ENCODE measurements at places on chromosomes 7 and 10.
A peak's percentile ranks its signal among the peaks of the same experiment; 100 is the strongest.

DNA sequence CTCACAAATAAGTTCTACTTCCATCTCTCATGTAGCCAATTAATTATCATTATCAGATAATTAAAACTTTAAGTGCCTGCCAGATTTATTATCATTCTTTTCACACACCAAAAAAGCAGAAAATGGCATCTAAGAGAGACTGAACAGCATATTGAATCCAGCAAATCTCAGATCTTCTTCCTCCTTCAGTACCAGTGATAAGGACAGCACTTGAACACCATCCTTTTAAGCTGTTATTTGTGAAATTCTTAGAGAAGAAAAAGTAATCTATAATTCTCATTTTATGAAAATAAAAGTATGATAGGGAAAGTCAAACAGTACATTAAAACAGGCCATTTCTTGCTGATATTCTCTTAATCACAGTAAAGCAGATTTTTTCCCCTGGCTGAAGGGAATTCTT is 104.5 kb downstream of the ELAPOR2 start:
- no peak for DNase-seq

DNA sequence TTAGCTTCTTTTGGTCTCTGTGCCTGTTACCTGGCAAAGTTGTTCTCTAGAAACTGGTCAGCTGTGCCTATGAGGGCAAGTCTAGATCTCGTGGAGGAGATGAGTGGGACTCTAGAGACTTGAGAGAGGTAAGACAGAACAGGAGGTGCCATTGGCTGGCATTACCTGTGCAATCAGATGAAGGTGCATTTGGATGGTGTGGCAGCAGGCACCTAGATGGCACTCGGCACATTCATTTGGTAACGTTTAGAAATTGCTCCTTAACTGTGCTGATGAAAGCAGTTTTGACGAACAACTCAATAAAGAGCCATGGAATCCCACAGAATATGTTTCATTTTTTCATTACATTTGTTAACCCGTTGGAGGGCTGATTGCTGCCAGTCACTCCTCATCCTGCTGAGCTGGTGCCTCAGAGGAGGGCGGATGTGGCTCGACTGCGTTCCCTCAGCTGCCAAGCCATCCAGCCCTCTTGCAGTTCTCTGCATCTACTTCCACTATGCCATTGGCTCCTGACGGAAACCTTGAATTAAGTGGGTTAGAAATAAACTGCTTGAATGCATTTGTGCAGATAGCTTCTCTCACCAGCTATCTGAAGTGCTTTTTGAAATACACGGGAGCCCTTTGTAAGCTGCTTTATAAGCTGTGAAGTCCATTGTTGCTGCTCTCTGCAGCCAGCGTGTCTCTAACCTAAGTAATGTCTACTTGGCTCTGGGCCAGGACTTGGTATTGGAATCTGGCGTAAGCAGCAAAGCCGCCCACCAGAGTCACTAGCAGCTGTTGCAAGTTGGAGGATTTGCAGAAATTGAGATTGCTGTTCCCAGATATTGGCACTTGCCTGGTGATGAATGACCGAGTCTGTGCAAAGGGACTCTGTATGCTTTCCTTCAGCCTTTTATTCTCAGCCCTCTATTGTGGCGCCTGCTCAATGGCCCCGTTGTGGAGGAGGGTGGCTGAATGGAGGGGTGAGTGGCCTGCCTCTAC is 87.4 kb downstream of the LRRC4 start:
- peak; percentile 96 for DNase-seq

- no peak for DNase-seq
Measured at GRCh38 chr7:155234950-155235789, 62.5 kb upstream of the INSIG1 start.

GRCh38 chr7:1940402-1940786 is 270.3 kb downstream of the ELFN1 start:
- no peak for DNase-seq

DNA sequence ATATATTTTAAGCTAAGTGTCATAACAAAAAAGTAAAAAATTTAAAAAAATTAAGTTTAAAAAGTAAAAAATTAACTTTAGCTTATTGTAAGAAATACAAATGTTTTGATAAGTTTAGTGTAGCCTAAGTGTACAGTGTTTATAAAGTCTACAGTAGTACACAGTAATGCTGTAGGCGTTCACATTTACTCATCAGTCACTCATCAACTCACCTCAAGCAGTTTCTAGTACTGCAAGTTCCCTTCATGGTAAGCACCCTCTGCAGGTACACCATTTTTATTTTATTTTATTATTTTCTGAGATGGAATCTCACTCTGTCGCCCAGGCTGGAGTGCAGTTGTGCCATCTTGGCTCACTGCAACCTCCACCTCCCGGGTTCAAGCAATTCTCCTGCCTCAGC is 316.0 kb downstream of the FGFR2 start:
- no peak for DNase-seq

- DNase-seq: no peak
Measured at GRCh38 chr10:129523723-129524316, 56.8 kb downstream of the MGMT start.

GRCh38 chr7:117010375-117011133 is 57.3 kb downstream of the ST7 start:
- no peak for DNase-seq

GRCh38 chr7:18849130-18849529 is 268.3 kb downstream of the TWIST1 start:
- no peak for DNase-seq

DNA sequence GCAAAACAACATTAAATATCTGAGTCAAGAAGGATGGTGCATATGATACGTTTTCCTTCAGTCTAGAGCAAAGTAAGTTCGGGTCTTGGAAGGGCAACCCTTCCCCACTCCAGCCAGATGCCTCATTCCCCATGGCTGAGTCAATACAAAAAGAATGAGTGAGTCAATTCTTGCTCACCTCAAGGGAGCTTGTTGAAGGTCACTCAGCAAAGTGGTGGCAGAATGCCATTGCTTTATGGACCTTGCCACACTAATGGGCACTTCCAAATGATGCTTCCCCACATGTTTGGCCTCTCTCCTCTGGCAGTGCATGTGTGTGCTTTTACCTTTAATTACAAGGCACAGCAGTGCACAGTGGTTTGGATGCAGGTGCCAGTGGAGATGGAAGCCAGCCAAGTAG is 296.5 kb downstream of the SORCS3 start:
- no peak for DNase-seq

GRCh38 chr7:23058408-23059096 is 44.6 kb upstream of the HYCC1 start:
- DNase-seq: no peak

- no peak for DNase-seq
Measured at GRCh38 chr7:84857336-84857735, 329.5 kb downstream of the SEMA3D start.

DNA sequence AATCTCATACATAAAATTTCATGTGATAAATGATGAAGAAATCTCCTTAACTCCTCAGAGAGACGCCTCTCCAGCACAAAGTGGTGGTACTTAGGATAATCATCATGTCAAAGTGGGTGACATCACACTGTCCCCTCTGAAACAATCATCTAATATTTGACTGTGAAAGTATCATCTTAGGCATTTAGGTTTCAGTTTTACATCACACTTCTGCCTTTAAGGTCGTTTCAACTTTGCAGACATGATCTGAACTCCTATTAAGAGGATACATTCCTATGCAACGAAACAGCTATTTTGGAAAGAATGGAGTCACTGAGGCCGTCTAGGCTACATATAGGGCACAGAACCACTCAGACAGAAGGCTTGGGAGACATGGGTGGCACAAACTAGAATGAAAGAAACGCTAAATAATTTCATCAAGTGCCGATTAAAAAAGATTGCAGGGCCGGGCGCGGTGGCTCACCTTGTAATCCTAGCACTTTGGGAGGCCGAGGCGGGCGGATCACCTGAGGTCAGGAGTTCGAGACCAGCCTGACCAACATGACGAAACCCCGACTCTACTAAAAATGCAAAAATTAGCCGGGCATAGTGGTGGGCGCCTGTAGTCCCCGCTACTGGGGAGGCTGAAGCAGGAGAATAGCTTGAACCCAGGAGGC is 2.0 kb downstream of the VOPP1 start:
- no peak for DNase-seq

- DNase-seq: peak; percentile 60
Measured at GRCh38 chr7:155003092-155003375, at the start of gene PAXIP1. Gene PAXIP1 (minus strand): TSS chr7:155003124. CDS start chr7:155002929, 195 bp downstream.

- DNase-seq: no peak
Measured at GRCh38 chr10:18273039-18273438, 132.8 kb downstream of the CACNB2 start.

DNA sequence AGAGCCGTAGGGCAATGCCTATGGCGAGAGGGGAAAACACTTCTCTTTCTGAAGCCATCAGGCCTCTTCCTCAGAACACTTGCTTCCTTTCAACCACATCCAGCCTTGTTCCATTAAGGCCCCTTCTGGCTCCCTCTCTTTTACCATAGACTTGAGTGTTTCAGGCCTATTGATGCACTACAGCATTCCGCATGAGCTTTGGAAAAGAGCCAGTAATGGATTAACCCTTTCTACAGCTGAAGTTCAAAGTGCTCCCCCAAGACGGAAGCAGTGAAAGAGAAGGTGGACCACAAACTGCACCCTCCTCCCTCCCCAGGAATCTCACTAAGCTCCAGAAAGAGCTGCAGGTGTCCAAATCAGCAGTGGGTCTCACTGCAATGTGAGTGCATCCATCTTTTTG is 102.7 kb upstream of the C7orf33 start:
- no peak for DNase-seq

GRCh38 chr7:47283497-47284131 is 298.3 kb downstream of the TNS3 start:
- no peak for DNase-seq

GRCh38 chr10:85643171-85643844 is 723.3 kb downstream of the GRID1 start:
- no peak for DNase-seq

DNA sequence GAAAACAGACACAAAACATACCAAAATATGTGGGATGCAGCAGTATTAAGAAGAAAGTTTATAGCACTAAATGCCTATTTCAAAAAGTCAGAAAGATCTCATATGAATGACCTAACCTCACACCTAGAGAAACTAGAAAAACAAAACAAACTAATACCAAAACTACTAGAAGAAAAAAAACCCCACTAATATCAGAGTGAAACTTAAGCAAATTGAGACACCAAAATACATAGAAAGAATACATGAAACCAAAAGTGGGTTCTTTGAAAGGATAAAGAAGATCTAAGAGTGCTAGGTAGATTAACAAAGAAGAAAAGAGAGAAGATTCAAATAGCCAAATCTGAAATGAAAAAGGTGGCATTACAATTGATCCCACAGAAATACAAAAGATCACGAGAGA is 494.1 kb downstream of the SH2D4B start:
- no peak for DNase-seq

DNA sequence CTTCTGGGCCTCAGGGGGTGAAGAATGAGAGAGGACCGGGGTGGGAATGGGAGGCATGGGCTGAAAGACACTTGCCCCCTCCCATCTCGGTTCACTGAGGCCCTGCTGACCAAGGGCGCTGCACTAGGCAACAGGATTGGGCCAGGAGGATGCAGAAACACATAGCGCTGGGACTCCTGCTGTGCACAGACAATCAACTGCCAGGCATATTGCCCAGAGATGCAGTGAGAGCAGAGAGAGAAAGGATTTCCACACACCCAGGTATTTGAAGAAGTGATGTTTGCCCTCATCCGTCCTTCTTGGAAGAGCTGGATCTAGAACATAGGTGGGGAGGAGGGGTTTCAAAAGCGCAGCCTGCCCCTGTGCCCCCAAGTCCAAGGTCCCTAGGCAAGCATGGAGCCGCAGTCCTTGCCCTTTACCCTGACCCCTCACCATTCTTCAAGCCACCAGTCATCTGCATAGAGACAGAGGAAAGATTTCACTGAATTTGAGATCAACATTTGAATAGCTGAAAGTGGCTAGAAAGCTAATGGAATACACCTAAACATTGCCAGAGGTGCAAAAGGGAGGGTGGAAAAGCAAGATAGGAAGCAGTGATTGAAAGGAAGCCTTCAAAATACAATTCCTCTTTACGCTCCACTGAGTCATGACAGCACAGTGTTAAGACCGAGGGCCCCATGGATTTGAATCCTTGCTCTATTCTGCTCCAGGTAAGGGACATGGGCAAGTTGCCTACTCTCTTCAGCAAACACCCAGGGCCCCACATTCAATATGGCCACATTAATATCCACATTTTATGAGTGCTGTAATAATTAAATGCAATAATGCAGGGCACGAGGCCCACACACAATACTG is 44.2 kb upstream of the TNS3 start:
- no peak for DNase-seq

DNA sequence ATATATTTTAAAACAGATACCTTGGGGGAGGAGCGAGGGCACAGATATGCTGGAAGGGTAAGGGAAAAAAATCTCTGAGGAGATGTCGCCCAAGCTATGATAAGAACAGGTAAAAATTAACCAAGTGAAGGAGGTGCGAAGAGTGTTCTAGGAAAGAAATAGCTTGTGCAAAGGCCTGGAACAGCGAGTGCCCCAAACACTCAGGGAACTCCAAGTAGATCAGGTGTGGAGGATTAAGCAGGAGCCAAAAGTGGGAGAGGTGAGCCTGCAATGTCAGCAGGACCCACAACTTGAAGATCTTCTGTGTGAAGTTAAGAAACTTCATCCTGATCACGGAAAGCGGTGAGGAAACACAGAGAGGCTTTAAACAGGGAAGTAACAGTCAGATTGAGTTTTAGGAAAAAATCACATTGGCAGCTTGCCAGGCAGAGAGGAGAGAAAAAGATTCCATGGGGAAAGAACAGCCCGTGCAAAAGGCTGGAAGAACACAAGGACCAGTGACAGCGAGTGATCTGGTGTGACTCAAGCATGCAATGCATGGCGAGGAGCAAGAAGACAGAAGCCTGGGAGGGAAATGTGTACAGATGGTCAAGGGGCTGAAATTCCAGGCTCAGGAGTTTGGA is 30.7 kb downstream of the FGF8 start:
- DNase-seq: peak; percentile 16

GRCh38 chr10:69407621-69408301 is 9.0 kb downstream of the TACR2 start:
- peak; percentile 3 for DNase-seq

GRCh38 chr10:28427376-28427775 is 105.5 kb upstream of the WAC start:
- DNase-seq: no peak

GRCh38 chr7:105198223-105198622 is 184.2 kb downstream of the KMT2E start:
- no peak for DNase-seq

DNA sequence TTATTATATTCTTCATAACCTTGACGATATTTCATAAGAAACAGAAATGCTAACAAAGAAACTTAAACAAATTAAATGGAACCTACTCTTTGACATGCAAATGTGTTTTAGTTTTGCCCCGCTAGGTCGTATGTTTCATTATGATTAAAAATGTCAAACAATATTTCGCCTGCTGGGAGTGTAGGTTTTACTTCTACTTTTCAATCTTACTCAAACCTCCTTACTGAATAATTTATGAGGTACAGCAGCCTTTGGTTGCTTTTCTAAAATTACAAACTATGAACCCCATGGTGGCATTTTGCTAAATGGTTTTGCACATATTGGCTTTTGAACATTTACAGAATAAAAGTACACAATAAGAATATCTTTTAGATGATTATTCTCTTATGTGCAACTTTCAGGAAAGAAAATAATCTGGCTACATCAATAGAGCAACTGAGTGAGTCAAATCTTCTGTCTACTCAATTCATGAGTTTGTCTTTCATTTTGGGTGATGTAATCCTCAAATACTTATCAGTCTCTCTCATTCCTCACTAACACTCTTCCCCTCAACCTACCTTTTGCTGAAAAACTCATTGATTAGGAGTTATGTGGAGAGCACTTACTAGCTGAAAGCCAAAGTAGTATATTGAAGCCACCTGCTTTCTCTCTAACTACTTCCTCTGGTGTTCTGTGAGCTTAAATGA is 1226.4 kb downstream of the XPNPEP1 start:
- DNase-seq: no peak
